DMS53 (cell line): ENCODE measurements at places on chromosomes 16 and 17.

DNA sequence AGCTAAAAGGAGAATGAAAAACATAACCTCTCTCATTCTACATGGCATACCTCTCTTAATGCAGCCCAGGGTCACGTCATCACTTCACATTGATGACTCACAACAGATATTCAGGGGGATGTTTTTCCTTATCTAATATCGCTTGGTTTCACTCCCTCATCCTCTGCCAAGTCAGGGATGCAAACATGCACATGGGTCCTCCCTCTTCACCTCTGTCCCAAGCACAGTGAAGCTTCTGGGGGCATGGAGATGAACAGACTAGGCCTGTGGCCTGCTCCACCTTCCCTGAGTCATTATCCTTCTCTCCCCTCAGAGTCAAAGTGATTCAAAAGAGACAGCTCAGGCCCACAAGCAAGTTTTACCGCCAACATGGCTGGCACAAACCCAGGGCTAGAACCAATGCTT, 2.3 kb upstream of the MT2A start:
- no peak for DNase-seq

GRCh38 chr16:23566724-23567123, 9.2 kb downstream of the UBFD1 start:
- no peak for DNase-seq

DNA sequence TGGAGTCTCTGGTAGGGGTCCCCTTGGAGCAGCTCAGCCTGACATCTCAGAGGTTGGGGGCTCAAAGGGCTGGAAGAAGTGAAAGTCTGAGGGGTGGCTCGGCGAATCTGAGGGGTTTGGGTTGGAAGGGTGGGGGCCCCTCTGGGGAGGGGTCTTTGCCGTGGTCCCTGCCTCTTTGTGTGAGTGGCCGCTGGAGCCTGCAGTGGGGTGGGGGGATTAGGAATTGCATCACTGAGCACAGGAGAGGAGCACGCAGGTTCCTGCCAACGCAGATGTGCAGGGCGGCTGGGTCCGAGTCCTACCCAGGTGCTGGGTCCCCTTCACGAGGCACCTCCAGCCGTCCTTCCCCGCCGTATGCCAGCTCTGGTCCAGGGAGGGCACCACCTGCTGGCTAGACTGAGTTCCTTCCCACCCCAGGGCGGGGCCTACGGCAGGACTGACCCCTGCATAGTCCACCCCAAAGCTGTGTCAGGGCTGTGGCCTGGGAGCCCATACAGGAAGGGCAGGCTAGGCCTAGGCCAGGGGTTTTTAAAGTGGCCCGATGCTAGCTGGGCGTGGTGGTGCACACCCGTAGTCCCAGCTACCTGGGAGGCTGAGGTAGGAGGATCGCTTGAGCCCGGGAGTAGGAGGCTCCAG, 9.9 kb downstream of the FMNL1 start:
- peak; percentile 63 for DNase-seq

DNA sequence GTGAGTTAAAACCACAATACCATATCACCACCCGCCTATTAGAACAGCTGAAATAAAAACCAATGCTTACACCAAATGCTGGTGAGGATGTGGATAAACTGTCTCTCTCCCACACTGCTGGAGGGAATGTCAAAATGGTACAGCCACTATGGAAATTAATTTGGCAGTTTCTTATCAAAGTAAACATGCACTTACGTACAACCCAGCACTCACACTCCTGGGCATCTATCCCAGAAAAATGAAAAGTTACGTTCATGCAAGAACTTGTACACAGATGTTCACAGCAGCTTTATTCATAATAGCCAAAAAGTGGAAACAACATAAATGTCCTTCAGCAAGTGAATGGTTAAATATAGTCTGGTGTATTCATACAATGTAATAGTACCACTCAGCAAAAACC, 173.2 kb upstream of the MYOCD start:
- no peak for DNase-seq

GRCh38 chr16:21161211-21161610, 2.7 kb downstream of the LDAF1 start:
- no peak for DNase-seq
